ENCODE measurements at places on chromosomes 6 and 20. TPM values are rescaled to one million over a fixed set of nuclear protein-coding genes. Genes with fewer than 3 reads are reported as not detected.

- DNase-seq: no peak
Measured at GRCh38 chr6:147825848-147826247, 317.4 kb downstream of the SAMD5 start.

- DNase-seq: no peak
Measured at GRCh38 chr6:164085091-164086075, 670.9 kb downstream of the QKI start.

DNA sequence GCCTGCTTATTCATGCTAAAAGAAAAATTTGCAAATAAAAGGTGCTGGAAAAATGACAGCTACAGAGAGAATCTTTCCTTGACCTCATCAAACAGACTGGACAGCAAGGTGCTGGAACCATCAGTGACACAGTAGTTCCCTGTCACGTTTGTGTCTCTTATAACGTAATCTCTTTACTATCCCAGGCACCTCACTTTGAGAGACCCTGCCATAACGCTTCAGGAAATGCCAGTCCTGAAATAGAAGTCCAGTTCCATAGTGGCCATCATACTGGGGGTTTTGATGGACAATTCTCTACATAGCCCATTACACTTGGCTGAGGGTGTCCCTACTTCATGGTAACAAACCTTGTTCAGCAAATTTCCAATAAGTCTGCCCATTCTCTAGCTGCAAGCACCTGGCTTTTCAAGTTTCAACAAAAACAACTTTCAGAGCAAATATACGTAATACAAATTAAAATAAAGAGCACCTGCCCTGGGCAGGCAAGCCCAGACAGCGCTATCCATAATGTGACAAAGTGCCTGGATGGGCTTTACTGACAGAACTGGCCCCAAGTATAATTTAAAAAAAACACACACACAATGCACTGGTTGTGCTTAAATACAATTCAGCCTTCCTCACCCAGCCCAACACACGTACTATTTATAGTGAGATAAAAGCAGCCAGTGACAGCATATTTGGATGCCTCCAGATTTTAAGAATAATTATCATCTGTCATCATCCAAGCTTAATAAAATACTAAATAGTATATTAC lies 38.7 kb downstream of the CNKSR3 start:
- no peak for DNase-seq

DNA sequence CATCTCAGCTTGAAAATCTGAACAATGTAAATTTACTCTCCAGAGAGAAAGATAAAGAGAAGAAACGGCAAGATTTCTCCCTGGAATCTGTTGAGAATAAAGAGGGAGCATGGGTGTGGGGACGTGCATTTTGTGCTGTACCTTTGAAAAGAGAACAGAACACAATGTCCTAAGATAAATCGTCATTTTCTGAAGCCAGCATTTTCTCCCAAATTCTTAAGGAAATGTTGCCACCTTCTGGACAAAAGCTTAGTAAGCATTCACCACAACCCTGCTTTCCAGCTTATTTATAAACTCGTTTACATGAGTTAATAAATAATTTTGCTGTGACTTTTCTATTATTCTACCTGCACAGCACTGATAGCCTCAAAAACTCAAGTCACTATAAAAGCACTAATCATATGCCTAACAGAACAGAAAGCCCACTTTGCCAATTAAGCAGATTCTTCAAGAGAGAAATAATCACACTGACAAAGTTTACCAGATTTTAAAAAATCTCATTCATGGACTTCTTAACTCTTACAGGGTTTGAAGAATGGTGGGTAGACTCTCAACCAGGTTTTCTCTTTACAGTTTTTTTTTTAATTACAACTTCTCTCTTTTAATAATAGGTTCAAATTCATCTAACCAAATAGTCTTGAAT lies 155.8 kb downstream of the MBOAT1 start:
- DNase-seq: no peak

DNA sequence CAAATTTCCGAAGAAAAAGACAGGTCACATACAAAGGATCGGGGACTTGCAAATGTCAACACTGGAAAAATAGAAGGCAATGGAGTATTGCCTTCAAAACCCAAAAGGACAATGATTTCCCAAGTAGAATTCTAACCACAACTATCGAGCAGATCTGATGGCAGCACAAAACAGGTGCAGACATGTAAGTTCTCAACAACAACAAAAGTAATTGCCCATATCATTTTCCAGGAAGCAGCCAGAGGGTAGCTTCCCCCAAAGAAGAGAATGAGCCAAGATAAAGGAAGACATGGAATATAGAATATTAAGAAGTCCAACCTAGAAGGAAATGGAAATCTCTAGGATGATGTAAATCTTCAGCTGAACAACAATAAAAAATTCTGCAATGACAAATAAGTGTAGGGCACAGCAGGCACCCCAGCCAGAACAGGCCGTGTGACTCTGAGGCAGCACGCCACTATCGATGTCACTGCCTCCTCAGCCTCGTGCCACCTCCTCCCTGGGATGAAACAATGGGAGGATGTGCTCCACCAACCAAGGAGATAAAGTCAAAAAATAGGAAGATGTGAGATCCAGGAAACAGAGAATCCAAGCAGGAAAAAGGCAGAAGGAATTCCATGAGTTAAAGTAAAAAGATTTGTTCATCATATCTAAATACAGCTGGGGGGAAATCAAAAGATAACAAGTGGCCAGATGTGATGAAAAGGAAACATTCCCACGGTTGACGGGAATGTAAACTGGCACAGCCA lies 34.1 kb downstream of the SERPINB1 start:
- no peak for DNase-seq

- peak; percentile 22 for DNase-seq
Measured at GRCh38 chr6:145898376-145898775, 65.8 kb downstream of the SHPRH start.

DNA sequence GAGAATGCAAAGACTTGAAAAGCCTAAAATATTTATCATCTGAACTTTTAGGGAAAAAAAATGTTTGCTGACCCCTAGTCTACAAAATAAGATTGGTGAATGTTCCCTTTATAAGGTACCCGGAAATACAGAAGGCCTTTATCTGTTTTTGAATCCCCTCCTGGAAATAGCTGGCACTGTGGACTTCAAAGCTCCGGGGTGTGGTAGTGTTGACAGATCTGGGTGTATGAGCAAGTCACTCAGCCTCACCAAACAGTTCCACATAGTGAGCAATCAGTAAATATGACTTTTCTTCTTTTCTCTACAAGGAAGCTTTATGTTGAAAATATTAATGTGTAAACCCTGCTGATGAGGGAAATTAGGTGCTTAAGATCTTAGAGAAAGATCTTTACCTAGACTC lies 29.2 kb upstream of the HTR1B start:
- no peak for DNase-seq

DNA sequence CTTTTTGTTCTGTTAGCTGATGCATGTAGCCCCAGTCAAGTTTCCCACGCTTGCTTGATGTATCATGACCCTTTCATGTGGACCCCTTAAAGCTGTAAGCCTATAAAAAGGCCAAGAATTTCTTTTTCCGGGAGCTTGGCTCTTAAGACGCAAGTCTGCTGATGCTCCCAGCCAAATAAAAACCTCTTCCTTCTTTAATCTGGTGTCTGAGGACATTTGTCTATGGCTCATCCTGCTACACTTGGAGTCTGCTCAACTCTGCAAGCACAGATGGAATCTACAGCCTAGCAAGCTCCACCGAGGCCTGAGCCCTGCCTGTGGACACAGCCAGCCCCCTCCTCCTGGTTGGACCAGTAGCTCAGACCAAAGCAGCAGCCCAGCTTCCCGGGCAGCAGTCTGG lies 3.4 kb downstream of the CST2 start:
- DNase-seq: no peak

DNA sequence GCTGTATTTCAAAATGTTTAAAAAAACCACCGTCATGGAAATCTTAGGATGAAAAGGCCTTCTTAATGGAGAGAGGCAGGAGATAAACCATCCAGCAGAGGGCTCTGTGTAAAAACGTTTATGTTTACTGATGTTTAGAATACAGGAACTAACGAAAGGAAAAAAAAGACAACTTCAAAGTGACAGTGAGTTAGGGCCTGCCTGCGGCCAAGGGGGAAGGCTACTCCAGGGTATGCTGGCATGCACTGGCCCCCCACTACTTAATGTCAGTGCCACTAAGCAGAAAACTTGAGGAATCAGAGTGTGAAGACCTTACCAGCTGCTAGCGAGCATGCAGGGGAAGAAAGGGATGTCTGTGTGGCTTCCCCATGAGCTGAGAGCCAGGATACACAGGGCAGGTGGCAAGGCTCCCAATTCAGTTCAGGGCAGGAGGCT lies 47.7 kb downstream of the AKAP7 start:
- no peak for DNase-seq

- no peak for DNase-seq
Measured at GRCh38 chr20:18391686-18392085, 75.1 kb downstream of the DZANK1 start.

- no peak for DNase-seq
Measured at GRCh38 chr6:135261872-135262725, 81.0 kb downstream of the MYB start.

DNA sequence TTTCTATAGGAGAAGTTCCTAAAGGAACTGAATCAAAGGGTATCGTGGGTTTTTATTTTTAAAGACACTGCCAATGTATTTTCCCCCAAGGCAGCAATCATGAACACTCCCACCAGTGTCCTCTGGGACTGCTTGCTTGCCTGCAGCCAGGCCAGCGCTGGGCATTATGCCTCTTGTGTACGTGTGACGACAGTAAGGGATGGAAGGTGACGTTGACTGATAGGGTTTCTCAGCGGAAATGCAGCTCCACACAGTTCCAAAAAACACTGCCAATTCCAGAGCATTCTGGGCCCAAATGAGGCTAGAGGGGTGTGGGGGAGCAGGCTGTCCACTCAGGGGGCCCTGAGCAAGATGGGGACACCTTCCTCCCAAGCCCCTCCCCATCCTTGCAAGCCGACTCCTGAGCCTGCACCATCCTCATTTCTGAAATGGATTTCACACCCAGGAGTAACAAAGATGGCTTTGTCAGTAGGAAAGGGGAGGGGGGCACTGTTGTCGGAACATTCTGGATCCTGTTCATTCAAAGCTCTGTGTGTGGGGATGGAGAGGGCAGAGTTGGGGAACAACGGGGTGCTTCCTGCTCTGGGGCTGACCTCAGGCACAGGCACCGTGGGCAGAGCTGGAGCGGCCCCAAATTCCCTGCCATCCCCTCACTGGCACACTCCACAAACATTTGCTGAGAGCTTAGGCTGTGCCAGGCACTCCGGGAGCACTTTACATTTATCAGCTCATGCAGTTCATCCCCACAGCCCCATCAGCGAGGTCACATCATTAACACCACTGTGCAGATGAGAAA lies 20.0 kb downstream of the PREX1 start:
- no peak for DNase-seq

DNA sequence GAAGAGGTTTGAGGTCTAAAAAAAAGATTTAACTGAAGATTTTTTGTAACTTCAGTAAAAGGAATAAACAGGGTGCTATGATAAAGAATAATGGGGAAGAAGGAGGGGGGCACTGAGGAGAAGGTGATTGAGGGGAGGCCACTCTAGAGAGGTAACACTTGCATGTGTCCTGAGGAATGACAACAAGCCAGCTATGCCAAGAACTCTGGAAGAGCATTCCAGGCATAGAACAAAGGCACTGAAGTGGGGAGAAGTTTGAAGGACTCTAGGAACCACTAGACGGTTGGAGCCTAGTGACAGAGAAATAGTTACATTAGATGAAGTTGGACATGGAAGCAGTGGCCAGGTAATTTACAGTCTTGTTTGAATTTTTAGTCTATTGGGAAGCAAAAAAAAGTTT lies 10.8 kb upstream of the SF3B5 start:
- DNase-seq: no peak

DNA sequence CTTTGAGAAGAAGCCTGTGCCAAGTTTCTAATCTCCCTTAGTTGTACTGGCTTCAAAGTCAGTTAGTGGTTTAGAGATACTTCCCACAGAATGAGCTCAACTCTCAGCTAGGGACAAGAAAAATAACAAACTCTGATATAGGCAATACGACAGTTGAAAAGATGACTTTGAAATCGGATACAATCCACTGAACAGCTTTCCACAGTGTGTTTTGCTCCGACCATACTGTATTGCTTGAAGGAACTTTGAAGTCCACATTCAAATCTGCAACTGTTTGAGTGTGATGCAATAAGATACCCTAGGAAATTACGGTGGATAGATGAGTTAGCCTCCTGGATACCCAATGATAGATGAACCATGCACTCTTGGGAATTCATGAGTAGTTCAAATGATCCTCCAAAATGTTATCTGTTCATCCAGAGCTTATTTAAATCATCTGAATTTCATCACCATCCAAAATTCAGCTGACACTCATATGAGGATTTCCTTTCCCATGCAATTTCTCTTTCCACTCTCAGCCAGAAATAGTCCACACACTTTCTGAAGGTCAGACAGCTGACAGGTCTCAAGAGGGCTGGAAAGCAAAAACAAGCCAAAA lies 443.8 kb downstream of the HAO1 start:
- DNase-seq: no peak

The RHAG gene
- not detected for total RNA-seq

The MCHR2 gene
- not detected for total RNA-seq
